ENCODE measurements at places on chromosomes 2 and 18.

DNA sequence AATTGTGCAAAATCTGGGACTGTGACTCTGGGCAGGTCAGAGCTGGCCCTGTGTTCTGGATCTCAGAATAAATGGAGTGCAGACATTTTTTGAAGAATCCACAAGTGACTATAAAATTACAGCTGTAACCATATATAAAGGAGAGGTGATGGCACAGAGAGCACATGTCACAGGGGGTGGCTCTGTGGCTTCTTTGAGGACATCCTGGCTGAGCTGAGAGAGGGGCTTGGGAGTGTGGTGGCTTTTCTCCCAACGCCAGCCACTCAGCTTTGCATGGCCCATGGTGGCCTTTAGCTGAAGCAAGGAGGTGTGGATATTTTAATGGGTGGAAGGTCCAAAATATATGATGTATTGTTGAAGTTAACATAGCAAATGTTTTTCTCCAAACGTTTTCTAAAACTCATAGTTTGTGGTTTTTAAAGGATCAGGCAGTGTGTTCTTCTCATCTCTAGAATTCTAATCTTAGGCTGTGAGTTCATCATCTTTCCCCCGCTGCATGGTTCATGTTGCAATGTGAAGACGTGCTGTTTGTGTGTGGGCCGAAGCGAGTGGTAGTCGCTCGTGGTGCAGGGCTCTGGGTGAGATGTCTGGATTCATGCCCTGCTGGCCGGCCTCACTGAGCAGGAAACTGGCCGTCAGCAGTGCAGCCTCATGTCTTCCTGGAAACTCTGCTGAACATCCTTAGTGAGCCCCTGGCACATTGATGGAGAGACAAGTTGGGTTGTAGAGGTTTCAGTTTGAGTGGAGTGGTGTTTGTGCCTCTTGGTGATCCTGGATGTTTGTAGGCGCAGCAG lies 109.9 kb downstream of the ZNF236 start:
- DNase-seq = no peak

DNA sequence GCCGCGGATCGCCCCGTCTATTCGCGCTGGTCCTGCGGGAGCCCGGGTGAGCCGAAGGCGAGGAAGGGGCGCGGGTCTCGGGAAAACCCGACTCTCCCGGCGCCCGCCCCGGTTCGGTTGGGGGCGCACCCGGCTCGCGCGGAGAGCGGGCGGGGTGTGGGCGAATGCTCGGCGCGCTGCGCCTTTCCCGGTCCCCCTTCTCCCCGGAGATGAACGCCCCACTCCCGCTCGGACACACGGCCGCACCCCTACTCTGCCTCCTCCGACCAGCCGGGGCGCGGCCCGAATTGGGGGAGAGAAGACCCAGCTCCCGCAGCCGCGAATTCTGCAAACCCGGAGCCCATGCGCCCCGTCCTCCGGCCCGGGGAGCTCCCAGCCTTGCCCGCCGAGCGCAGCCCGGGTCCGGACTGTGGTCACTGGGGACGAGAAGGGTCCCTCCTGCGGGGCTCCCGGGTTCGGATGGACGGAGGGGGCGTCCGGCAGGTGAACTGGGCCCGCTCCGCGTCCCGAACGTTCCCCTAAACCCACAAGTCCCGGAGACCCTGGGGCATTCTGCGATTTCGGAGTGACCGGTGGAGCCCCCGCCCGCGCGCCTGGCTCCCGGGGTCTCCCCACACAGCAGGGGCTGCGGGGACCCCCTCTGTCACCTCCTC lies 734 bp downstream of the KCNG2 start:
- DNase-seq = no peak

- no peak for DNase-seq
Observed at GRCh38 chr2:133887676-133888040, 319.4 kb upstream of the NCKAP5 start.

DNA sequence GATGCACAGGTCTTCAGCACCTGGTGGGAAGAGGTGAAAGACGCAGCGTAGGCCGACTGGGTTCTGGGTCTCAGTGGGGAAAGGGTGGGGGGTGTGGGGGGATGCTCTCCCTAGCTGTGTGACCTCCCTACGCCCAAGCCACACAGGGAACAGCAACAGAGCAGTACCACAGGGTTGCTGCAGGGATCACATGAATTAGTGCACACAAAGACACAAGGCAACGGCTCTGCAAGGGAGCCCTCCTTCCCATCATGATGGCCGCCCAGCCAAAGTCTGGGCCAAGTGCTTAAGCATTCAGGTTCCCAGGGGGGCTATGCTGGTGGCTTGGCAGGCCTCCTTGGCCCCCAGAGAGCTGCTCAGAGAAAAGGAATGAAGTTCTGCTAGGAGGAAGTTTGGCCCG lies 28.2 kb upstream of the GBX2 start:
- DNase-seq = no peak

GRCh38 chr2:240733803-240734495 lies 42.3 kb downstream of the AQP12A start:
- DNase-seq = no peak

DNA sequence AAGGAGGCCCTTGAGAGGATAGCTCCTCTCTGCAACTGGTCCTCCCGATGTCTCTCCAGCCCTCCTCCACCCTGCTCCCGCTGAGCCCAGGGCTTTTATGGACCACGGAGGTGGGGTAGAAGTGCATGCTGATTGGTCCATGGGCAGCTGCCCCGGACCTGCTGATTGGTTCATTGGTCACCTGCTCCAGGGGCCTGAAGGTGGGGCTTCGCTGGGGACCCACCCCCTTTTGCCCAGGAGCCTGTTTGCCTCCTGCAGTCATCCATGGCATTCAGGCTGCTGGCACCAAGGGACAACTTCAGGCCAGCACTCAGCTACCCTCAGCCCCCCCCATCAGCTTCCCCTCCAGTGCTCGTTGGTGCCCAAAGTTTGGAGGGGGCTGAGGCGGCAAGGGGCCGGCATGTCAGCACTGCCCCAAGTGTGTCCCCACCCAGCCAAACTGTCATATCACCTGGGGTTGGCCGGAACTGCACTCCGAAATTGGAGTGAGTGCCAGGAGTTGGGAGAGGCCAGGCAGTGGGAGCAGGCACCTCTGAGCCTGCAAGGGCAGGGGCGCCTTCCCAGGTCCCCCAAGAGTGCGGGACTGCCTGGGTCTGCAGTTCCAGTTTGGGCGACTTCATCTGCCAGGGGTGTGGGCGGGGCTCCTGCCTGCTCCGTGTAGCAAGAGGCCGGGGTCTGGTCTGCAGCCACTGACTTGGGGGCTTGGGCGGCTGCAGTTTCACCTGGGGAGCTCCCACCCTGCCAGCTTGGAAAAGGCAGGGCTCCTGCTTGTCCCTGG lies 288.9 kb downstream of the RDH14 start:
- DNase-seq = no peak
